Suppressor macrophage treated with lipopolysaccharide for 1 hour (primary cell): ENCODE measurements at places on chromosomes 7 and 10.

DNA sequence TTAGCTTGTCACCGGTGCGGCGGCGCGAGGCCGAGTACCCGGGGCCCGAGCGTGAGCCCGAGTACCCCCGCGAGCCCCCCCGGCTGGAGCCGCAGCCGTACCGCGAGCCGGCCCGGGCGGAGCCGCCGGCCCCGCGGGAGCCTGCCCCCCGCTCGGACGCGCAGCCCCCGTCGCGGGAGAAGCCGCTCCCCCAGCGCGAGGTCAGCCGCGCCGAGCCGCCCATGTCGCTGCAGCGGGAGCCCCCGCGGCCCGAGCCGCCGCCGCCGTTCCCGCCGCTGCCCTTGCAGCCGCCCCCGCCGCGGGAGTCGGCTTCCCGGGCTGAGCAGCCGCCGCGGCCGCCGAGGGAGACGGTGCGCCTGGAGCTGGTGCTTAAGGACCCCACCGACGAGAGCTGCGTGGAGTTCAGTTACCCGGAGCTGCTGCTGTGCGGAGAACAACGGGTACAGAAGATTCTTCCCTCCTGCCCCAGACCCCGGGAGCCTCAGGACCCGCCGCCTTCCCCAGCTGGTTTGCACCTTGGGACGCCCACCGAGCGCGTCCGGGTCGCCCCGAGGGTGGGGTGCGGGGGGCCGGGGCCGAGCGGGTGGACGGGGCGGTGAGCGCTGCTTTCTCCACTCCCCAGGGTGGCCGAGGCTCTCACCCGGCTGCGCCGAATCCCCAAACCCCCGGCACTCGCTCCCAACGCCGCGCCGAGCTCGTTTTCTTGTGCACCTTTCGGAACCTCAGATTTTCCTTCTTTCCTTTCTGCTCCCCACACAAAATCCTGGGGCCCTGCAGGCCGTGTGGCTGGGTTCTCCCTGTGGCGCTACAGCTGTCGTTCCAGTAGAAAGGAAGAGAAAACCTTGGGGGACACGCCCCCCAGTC, 708 bp downstream of the UBN2 start:
- peak; percentile 73 for DNase-seq

- no peak for DNase-seq
These were observed 20.3 kb downstream of the TMEM243 start for GRCh38 chr7:87199241-87199640.

DNA sequence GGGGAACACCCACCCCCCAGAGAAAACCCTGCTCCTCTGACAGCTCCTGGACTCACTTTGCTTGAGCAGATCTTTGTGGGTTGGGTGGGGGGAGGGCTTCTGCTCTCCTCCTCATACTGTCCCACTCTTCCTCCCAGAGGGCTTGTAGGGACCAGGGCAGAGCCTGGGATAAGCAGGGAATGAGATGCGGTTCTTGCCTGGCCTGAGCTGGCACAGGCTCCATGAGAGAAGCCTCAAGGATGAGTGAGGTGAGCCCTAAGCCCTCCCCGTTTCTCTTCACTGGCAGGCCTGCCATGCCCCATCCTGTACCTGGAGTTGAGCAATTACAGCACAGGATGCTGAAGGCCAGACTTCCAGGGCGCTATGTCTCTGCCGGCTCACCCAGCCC, 134.7 kb downstream of the ADAM12 start:
- DNase-seq = no peak

GRCh38 chr10:105921348-105921747, 1243.2 kb downstream of the SORCS1 start:
- DNase-seq = no peak

DNA sequence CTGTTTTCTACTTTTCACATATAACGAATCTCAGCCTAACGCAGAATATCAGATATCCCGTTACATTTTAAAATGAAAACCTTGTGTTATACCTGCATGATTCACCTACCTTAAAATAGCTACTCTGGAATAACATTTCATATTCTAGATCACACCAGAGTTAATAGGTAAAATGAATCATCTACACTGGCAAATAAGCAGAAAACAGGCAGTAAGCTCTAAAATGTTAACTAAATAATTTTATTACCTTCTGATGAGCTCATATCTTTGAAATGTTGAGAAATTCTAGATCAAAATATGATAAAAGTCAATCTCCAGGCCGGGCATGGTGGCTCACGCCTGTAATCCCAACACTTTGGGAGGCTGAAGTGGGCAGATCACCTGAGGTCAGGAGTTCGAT, 71.3 kb downstream of the CPEB3 start:
- DNase-seq = no peak

- peak; percentile 30 for DNase-seq
These were observed 93.1 kb upstream of the MKI67 start for GRCh38 chr10:128219295-128219694.

GRCh38 chr7:125184801-125185200, 255.2 kb upstream of the POT1 start:
- no peak for DNase-seq

DNA sequence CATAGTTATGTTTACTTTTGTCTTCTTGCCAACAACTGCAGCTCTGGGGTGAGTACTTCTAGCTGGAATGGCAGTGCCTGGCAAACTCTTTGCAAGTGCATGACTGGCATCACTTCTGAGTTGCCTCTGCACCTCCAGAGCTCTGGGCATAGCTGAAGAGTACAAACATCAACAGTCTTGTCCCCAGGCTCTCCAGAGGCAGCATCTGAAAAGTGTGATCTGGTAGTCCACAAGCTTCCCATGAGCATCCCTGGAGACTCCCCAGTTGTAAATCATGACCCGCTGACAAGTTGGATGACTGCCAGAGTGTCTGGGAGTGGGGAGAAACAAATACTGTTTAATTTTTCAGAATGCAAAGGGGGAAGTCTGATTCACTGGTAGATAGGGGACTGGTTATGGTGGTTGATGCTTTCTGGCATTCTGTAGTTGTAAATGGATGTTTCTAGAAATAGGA, 138.9 kb upstream of the CDK13 start:
- DNase-seq = no peak

- DNase-seq = no peak
These were observed 137.2 kb upstream of the IGFBP3 start for GRCh38 chr7:46058086-46058823.

- DNase-seq = no peak
These were observed 173.8 kb downstream of the LRRC4 start for GRCh38 chr7:127857464-127857841.

GRCh38 chr7:130102588-130102987, 32.3 kb downstream of the KLHDC10 start:
- no peak for DNase-seq

- no peak for DNase-seq
These were observed 83.1 kb downstream of the CHCHD3 start for GRCh38 chr7:132998763-132999162.

DNA sequence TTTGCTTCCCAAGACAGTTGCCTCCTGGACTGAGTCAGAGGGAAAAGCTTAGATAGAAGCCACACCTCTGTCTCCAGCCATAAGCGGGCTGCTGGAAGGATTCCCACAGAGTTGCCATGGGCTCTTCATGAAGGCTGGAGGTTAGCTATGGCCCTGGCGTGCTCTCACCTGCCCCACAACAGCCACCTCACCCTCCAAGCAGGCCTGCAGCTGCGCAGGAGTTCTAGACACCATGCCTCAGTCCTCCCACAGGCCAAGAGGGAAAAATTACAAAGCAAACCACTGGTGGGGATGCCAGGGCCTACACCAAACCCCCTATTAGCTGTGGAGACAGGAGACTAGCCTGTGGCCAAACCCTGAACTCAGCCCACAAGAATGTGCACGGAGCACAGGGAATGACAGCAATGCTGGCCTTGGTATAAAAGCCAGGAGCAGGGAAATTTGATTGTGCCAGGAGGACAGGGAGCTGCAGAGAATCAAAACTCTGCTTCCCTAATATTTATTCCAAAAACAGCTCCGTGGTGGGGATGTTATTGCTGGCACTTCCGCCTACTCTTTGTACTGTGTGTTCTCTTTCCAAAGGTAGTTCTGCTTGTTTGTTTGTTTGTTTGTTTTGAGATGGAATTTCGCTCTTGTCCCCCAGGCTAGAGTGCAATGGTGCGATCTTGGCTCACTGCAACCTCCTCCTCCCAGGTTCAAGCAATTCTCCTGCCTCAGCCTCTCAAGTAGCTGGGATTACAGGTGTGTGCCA, 60.3 kb upstream of the STK17A start:
- no peak for DNase-seq

GRCh38 chr7:22564511-22565045, 64.6 kb upstream of the STEAP1B start:
- no peak for DNase-seq

DNA sequence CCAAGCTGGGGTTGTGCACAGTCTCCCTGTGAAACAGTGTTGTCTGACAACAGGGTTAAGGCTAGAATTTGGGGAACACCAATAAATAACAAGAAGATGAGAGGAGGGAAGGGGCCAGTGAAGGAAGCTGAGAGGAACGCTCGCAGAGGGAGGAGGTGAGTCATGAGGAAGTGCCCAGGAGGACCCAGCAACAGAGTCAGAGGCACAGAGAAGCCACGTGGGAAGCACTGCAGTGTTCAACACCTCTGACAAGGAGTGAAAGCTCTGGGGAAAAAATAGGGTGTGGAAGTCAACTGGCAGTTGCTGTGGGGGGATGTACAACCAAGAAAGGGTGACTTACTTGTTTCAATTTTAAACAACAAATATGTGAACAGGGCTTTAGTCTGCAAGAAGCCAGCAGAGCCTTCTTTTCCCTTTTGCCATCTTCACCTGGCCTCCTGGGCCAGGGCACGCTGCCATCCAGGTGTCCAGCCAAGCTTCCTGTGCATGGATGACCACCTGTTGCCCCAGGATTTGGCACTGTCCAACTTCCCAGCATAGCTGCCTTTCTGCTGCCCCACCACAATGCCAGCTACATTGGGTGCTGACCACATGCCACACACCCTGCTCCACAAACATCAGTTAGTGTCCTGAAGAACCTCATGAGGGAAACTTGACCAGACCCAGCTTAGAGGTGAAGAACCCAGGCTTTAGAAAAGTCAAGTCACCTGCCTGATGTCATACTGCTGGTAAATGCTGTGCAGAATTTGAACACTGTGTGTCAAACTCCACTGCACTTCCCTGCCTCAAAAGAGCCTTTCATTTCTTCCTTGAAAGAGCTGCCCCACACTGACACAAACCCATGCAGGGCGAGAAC, 69.6 kb downstream of the ATXN7L1 start:
- DNase-seq = peak; percentile 80

- no peak for DNase-seq
These were observed 58.8 kb upstream of the SRRM3 start for GRCh38 chr7:76142861-76143260.
